ENCODE measurements at places on chromosomes 16 and 17.

- no peak for DNase-seq
These were observed 12.5 kb downstream of the TOM1L2 start for GRCh38 chr17:17959520-17960361.

GRCh38 chr17:40361925-40362695 lies 2.4 kb downstream of the GJD3 start:
- no peak for DNase-seq

- no peak for DNase-seq
These were observed 59.4 kb downstream of the NXN start for GRCh38 chr17:920190-920589.

DNA sequence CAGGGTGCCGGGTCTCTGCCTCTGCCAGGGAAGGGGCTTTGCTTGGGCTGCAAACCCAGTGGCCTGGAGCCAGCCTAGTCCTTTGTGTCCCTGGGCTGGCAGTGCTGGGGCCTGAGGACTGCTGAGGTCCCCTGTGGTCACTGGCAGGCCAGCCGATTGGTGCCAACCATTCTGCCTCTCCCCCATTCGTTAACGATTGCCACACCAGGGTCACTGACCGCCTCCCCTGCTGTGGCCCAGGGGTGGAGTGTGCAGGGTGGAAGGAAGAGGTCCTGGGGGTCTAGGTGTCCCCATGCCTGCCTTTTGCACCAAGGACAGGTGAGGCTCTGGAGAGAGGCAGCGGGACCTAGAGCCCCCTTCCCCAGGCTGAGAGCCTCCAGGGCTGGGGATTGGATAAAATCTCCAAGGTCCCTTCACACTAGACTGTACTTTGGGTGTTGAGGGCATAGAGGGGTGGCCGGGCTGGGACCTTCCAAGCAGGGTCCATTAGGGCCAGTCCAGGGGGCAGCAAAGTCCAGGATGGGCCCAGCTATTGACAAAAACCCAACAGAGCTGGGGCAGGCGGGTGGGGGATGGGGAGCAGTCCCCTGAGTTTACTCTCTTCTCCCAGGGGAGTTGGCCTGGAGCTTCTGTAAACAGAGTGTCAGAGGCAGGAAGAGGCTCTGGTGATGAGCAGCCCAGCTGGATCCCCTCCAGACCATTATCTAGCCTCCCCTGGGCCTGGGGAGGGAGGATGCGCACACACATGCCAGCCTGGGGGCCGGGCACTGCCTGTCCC lies 1.1 kb downstream of the VASN start:
- DNase-seq, result no peak

- no peak for DNase-seq
These were observed 387 bp downstream of the MSI2 start for GRCh38 chr17:57256708-57257112.

DNA sequence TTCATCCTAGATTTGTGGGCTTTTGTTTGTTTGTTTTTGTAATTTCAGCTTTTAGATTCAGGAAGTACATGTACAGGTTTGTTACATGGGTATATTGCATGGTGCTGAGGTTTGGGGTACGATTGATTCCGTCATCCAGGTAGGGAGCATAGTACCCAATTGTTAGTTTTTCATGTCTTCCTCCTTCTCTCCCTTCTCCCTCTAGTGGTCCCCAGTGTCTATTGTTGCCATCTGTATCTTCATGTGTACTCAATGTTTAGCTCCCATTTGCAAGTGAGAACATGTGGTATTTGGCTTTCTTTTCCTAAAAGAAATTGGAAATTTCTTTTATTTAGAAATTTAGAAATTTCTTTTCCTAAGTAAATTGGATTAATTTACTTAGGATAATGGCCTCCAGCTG lies 37.1 kb upstream of the BCAS3 start:
- DNase-seq, result no peak

GRCh38 chr16:24670623-24671454 lies 58.6 kb upstream of the TNRC6A start:
- no peak for DNase-seq

DNA sequence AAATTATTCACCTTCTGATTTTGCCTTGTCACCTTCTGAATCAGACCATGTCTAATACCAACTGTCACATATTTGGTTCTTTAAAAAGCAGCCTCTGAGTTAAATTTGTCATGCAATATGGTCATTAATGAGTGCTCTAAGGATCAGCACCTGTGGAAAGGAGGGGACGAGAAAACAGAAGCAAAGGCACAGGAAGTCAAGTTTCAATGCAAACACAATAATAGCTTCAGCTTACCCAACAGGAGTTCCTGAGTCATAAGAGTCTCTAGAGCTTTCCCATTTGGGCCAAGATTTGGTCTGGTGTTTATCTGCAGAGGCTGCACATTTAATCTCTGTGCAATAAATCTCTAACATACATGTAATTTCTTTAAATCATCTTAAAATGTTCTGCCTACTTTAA lies 889.8 kb downstream of the CDH8 start:
- DNase-seq, result no peak

DNA sequence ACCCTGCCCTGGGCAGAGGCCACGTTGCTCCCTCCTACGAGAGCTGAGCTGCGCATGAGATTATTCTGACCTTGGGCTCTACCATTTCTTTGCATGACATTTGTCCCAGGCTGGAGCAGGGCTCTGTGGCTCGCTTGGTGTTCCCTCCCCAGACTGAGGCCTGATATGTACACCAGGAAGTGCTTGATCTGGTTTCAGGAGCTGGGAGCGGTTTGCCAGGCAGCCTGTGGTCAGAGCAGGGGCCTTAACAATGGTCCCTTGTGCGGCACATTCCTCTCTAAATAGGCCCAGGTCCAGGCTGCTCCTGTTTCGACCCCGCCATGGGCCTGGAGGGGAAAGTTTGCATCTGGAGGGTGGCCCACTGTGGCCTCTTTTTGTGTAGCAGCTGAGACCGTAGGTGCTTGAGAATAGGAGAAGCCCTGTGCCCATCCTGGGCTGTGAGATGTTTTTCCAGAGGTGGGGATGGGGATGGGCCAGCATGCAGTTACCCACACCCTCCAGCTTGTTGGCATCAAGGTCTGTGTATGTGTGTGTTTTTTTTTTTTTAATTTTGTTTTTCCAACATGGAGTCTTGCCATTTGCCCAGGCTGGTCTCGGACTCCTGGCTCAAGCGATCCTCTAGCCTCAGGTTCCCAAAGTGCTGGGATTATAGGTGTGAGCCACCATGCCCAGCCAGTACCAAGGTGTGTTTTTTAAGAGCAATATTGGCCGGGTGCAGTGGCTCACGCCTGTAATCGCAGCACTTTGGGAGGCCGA lies 253.9 kb downstream of the SEC14L1 start:
- no peak for DNase-seq

- DNase-seq, result no peak
These were observed 11.7 kb upstream of the SREBF1 start for GRCh38 chr17:17848311-17849082.

GRCh38 chr17:62093188-62094155 lies 28.4 kb upstream of the MED13 start:
- no peak for DNase-seq

DNA sequence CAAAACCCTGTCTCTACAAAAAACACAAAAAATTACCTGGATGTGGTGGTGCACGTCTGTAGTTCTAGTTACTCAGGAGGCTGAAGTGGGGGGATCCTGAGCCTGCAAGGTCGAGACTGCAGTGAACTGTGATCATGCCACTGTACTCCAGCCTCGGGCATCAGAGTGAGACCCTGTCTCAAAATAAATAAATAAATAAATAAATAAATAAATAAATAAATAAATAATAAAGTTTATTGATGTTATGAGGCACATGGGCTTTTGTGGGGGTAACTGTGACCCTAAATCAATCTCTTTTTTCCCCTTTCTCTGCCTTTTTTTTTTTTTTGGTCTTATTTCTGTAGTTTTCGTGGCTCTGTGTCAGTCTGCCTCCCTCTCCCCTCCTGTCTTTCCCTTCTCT lies 4.5 kb upstream of the ASIC2 start:
- DNase-seq, result no peak

GRCh38 chr17:74380086-74380958 lies 13.0 kb downstream of the GPR142 start:
- no peak for DNase-seq

- DNase-seq, result no peak
These were observed 70.5 kb downstream of the MARF1 start for GRCh38 chr16:15572329-15573001.

DNA sequence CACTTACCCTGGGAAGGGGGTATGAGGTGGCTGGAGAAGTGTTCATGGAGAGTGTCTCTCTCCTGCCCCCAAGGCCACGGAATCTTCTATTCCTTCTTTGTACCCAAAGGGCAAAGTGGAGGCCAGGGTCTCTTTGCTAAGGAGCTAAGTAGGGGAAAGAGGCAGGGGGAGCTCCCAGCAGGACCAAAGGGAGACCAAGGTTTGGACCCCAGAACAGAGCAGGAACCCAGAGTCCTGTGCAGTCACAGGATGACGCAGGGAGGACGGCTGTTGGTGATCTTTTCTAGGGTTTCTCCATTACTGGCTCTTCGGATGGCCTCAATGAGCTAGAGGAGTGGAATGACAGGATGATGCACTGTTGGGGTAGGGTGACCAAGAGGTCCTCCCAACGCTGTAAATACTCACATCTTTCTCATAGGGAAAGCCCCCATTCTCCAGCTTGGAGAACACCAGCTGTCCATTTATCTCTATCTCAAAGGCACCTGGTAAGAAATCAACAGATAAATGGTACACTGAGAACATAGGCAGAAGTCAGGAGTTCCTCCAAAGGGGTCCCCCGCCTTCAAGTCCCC lies 966 bp downstream of the MIEN1 start:
- DNase-seq, result no peak

- DNase-seq, result no peak
These were observed 13.3 kb upstream of the SBK1 start for GRCh38 chr16:28279006-28279405.

GRCh38 chr17:78364436-78365281 lies 4.8 kb upstream of the SOCS3 start:
- DNase-seq, result no peak

- no peak for DNase-seq
These were observed 6.9 kb upstream of the KRT19 start for GRCh38 chr17:41534899-41535546.
